Left renal pelvis (tissue), 4 donors: ENCODE measurements at places on chromosomes 7 and 10. TPM values are rescaled to one million over a fixed set of nuclear protein-coding genes. Genes with fewer than 3 reads are reported as not detected.

Gene DNAJB12
- polyA plus RNA-seq = 28.8 TPM

Gene SPDYE6
- polyA plus RNA-seq = 2.4 TPM

Gene SPDYE1
- polyA plus RNA-seq = 0.80 TPM

Gene MINDY3
- 42.6 TPM for polyA plus RNA-seq

Gene UMAD1
- polyA plus RNA-seq = 19.7 TPM

Gene GRID2IP
- 0.70 TPM for polyA plus RNA-seq

DNA sequence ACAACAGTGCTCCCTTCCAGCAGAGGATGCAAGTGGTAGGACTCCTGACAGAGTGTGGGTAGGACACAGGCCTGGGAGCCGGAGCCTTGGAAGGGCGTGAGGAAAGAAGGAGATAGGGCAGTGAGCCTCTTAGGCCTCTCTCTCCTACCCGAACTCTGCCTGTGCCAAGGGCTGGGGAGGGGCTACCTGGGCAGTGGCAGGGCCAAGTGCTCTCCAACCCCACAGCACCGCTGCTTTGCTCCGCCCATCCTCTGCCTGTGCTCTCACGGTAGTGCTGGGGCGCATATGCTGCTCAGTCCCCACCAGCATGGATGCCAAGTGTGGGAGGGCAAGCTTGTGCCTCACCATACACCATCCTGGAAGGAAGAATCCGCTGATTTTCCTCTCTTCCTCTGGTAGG, 7.5 kb downstream of the FAM131B start:
- DNase-seq = no peak

DNA sequence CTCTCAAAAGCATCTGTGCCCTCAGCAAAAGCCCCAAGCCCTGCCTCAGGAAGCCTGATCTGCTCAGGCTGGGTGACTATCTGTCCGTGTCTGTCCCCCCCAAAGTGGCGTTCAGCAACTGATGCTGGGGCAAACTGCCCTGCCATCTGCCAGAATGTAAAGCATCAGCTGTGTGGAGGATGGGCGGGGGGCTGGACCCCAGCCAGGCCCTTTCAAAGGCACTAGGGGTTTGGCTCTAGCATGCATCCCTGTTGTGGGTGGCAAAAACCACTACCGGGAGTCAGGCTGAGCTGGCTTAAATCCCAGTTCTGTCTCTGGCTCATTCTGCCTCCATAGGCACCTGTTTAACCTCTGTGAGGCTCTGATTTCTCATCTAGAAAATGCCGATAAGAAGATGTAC, 35.5 kb downstream of the GPRIN2 start:
- no peak for DNase-seq

DNA sequence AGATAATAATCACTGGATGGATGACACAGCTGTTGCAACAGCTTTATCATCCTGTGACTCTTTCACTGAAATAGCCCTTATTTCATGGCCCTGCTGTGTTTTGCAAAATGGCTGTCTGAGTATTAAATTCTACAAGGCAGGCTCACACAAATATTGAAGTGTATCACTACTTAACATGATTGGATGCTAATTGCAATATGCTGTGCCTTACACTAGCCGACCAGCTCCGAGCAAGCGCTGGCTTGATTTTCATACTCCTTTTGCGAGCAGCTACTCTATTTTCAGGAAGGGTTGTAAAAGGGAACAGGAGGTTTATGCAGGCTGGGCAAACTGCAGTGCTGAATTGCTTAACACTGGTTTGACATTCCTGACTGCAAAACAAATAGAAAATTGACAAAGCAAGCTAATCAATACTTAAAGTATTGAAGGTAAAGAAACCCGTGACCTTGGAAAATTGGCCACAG, 121.6 kb downstream of the CACNB2 start:
- DNase-seq = no peak

DNA sequence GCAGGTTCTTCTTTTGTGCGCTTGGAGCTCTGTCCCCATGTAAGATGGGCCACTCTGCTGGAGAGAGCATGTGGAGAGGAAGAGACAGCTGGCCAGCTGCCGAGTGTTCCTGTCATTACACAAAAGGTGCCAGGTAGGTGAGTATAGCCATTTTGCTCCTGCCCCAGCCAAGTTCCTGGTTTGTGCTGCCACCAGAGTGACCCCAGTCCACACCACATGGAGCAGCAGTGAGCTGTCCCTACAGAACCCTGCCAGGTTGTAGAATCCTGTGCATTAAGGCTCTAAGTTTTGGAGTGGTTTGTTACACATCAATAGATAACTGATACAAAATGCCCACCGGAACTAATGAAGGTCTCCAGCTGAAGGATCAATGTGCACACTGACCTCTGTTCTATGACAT, 84.6 kb upstream of the GHITM start:
- DNase-seq = no peak

DNA sequence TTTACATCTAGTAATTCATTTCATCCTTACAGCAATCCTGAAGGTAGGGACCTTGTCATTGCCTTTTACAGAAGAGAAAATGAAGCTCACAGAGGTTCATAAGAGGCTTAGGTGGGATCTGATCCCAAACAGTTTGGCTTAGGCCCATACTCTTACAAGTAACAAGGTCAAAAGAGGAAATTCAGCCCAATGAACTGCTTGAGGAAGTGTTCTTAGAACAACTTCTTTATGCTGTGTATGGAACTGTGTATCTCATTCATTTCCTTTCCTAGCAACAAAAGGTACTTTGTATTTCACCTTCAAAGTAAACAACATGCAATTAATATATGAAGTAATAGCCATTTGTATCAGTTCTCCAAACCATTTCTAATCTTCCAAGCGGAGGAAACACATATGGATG, 79.3 kb downstream of the AVL9 start:
- DNase-seq = no peak

DNA sequence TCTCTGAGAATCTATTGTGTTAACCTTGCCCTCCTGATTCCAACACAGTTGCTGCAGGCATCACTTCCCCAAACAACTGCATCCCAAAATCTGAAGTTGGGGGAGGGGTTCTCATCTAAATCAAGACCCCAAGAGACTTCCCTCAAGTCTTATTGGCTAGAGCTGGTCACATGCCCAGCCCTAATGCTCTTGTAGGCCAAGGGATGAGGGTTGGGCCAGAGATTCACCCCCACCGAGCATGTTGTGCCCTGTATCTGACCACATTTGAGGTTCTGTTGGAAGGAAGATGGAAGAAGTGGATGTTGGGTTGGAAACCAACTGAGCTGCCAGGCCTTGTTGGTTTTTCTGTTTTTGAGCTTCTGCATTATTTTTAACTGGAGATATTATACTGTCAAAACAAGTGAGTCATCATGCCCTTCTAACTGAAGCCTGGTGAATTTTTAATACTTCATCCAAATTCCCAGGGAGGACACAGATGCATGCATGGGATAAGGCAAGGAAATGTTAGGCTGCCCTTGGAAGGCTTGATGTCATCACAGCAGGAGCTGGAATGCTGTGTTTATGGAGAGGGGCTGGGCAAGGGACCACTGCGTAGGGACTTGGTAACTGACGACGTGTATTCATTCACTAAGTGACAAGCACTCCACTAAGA, 68.6 kb upstream of the CACUL1 start:
- no peak for DNase-seq

DNA sequence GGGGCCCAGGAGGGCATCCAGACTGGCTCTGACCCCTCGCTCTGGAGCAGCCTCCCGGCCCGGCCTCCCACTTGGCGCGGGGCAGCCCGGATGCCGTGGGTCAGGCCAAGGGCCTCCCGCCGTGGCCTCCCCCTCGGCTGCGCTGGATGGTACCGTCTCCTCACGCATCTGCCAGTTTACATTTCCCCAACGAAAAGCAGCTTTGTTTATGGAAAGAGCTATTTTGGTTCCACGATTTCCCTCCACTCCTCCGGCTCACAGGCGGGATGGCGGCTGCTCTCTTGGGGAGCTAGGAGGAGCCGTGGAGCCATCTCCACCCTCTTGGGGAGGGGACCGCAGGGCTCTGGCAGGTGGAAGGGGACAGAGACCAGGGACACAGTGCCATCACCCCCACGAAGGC, 93.2 kb upstream of the MYL10 start:
- no peak for DNase-seq

GRCh38 chr10:481628-482027, 207.8 kb downstream of the DIP2C start:
- no peak for DNase-seq

DNA sequence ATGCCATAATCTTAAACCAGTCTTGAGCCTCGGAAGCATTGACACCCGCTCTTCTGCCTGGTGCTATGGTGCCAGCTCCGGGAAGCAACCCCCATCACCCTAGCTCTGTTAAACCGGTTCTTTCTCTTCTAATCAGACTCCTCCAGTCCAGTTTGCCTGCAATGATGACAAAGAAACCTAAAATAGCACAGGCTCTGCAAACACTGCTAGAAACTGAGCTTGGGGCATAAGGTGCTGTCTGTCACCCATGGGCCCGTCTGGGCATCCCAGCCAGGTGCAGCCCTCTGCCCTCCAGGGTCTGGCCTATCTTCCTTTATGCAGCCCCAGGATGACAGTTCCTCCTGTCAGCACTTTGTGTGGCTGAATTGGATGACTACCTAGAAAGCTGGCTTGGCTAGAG, 14.2 kb upstream of the CAMK2G start:
- no peak for DNase-seq
